ENCODE measurements at places on chromosomes 12 and 14.

- DNase-seq: no peak
Measured at GRCh38 chr14:101739446-101740141, 21.9 kb upstream of the PPP2R5C start.

DNA sequence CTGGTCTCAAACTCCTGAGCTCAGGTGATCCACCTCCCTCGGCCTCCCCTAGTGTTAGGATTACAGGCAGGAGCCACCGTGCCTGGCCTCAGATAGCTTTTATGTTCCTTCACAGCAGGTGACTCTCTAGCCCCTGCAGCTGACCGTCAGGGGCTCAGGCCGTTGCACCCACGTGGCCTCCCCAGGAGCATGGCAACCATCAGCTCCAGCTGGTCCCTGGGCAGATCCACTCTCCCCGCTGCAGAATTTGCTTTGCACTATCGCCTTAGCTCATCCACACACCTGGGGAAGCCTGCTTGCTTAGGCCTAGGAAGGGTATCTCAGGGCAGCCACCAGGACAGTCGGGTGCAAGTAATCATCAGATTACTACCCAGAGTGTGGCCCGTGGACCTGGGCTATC is 62.6 kb downstream of the TSPAN9 start:
- DNase-seq: no peak

- no peak for DNase-seq
Measured at GRCh38 chr12:54009171-54010052, 627 bp downstream of the HOXC8 start.

DNA sequence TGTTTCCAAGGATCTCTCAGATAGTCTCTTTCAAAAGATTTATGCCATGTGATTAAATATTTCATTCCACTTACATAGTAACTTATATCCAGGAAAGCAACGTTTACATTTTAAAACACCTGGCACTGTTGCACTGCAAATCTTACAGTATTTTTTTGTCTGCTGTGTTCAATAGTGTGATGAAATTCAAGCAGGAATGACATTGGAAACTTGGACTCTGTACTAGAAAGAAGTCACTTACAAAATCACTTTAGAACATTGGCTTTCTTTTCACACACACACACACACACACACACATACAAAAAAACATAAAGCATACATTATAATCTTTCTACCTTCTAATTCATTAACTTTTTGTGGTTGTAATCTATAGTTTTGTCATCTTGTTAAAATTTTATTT is 66.2 kb upstream of the USP15 start:
- no peak for DNase-seq

GRCh38 chr14:57833323-57833722 is 32.6 kb downstream of the SLC35F4 start:
- DNase-seq: peak; percentile 85

DNA sequence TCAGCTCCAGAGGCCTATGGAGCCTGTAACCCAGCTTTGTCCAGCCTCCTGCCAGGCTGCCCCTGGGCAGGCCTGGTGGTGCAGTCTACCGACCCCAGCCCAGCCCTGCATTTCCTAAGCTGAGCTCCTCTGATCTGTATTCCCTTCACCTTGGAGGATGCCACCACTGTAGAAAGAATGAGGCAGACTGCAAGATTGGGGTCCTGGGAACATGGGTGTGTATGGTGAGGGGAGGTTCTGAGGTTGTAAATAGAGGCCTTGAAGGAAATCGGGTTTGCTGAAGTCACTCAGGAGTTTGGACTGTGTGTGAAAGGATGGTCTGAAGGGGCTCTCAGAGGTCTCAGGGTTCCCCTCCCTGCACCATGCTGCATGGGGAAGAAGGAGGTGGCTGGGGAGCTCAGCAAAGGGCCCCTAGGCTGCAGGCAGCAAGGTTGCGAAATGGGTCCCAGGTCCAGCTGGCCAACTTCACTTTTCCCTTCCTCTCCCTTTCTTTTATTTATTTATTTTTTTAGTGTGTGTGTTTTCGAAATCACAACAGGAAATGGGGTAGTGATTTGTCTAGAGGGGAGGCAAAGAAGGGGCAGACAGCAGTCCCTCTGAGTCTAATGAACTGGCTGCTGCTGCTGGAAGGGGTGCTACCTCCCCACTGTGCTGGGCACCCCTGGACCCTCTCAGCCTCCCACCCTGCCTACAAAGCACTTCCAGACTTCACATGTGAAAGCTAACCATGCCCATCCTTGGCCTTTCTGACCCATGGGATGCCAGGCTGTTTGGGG is 1.2 kb upstream of the LRP1-AS start:
- DNase-seq: no peak

DNA sequence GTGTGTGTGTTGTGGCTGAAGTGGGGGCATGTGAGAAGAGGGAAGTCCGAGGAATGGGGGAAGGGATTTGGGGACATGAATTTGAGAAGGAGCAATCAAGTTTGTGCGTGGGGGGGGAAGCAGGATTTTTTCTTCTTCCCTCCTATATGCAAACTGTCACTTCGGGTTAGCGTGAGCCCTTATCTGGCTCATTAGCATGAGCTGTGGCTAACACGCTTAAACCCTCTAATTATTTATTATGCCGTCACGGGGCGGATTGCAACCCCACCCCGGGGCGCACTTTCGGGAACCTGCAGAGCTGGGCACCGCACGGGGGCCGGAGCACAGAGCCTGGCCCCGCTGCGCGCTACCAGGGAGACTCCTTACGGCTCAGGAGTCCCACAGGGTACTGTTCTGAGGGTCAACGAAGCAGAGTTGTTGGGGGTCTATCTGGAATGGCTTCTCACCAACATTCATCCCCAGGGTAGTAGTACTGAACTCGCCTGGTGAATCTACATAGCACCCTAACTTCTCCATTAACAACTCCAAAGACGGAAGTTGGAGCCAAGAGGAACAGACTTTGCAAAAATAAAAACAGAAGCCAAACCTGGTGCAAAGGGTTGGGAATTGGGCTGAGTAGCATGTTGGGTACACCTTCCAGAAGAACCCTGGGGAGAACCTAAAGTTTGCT is 6.4 kb upstream of the ASCL1 start:
- peak; percentile 1 for DNase-seq

DNA sequence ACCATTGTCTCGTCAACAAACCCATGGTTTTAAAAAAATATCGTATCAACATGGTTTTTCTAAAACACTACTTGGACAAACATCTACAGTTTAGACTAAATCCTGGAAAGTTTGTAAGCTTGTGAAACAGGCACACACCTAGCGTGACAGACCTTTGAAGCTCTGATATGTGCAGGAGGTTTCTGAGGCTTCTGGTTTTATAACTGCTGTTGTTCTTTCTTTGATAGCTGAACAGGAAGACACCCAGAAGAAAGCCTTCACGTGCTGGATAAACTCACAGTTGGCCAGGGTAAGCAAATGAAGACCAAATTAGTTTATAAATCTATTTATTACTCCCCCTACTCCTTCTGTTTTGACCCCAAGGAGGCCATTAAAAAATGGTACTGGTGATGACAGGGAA is 87.6 kb downstream of the SYNE2 start:
- DNase-seq: no peak

- DNase-seq: no peak
Measured at GRCh38 chr12:88433997-88434703, 146.1 kb downstream of the KITLG start.

DNA sequence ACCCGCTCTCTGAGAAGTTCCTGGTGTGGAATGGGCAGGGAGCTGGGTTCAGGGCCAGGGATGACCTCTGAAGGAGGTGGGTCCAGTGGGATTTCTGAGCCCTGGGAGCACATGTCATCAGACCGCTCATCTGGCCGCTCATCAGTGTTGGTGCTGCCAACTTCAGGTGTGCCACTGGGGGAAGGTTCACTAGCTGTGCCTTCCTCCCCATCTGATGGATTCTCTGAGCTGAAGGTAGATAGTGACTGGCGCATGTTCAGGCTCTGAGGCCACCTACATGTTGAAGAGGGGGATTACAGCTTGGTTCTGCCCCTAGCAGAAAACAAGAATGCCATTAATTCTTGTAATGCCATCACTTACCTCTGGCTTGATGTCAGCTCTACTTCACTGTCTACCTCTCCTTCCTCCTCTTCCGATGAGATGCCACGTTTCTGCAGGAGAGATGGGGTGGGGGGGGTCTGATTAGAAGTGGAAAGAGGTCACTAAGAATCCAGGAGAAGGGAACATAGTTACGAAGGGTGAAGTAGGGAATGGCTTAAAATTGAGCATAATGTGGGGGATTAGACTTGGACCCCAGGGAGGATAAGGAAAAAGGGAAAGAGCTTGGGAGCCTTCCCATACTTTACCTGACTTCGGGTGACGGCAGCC is 17.2 kb downstream of the MAP3K12 start:
- no peak for DNase-seq

- DNase-seq: no peak
Measured at GRCh38 chr12:99914206-99914605, 70.5 kb downstream of the ANKS1B start.

DNA sequence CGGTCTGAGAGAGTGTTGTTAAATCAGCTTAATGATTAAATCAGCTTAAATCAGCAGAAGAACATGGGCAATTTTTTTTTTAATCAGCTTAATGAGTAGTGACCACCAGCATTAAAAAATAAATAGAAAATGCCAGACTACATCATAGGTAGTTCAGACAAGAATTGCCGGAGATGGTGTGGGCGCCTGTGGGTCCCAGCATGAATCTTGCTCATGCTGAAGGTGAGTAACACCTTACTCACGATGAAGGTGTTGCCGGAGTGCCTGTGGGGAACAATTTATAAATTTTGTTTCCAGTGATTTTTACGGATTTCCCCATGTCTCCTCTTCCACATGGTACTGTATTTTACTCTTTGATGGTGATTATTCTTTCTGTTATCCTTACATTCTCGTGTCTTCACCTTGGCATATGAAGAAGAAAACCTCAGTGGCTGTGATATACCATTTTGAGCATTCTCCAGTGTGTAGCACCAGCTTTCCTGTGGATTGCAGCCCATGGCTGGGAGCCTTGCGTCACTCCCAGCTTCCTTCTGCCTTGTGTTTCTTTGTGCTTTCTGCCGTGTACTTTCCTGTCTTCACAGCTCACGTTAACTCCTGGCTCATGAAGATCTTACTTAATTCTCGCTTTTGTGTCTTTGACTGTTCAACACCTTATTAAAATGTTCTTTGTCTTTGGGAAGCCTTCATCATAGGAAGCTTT is 4.7 kb downstream of the TDRD9 start:
- DNase-seq: no peak

DNA sequence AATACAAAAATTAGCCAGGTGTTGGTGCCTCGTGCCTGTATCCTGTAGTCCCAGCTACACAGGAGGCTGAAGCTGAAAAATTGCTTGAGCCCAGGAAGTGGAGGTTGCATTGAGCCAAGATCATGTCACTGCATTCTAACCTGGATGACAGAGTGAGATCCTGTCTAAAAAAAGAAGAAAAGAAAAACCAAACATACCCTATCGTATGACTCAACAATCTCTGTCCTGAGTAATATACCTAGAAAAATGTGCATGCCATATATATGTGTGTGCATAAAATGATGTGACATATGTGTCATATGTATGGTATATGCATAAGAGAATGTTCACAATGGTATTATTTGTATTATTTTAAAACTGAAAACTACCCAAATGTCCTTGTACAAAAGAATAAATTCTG is 261.5 kb upstream of the CLEC14A start:
- DNase-seq: no peak
